Stimulated activated CD4-positive, alpha-beta T cell treated with anti-CD3 and anti-CD28 coated beads, TNF-alpha, amount 100 ng/mL, for 24 hours (primary cell): ENCODE measurements at places on chromosomes 2 and 18.

DNA sequence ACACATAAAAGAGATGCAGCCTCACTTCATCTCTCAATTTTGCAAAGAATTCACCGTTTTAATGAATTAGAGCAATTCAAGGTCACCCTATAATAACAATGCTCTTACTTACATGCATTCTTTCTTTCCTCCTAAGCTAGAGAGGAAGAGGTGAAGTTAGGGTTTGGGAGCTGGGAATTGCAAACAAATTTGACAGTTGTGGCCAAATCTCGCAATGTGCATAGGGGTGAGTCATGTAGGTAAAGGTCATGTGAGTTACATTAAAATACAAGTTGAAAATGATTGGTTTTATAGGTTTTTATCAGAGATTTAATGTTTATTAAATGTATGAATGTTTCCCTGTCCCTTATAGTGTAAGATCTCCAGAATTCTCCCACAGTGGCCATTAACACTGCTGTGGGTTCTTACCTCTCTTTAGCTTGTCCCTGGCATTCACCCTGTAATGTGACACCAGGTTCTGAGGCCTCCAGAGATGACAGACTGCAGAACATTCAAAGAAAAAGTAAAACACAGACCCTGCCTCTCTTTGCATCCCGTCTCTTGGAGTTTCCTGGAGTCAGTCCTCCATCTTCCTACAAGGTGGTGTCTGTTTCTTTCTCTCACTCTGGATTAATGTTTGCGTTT lies 53.7 kb upstream of the LGALSL start:
- DNase-seq, result no peak

- no peak for DNase-seq
Observed at GRCh38 chr2:84231478-84231877, 227.6 kb downstream of the SUCLG1 start.

- no peak for DNase-seq
Observed at GRCh38 chr2:134324430-134324829, 70.6 kb downstream of the MGAT5 start.

DNA sequence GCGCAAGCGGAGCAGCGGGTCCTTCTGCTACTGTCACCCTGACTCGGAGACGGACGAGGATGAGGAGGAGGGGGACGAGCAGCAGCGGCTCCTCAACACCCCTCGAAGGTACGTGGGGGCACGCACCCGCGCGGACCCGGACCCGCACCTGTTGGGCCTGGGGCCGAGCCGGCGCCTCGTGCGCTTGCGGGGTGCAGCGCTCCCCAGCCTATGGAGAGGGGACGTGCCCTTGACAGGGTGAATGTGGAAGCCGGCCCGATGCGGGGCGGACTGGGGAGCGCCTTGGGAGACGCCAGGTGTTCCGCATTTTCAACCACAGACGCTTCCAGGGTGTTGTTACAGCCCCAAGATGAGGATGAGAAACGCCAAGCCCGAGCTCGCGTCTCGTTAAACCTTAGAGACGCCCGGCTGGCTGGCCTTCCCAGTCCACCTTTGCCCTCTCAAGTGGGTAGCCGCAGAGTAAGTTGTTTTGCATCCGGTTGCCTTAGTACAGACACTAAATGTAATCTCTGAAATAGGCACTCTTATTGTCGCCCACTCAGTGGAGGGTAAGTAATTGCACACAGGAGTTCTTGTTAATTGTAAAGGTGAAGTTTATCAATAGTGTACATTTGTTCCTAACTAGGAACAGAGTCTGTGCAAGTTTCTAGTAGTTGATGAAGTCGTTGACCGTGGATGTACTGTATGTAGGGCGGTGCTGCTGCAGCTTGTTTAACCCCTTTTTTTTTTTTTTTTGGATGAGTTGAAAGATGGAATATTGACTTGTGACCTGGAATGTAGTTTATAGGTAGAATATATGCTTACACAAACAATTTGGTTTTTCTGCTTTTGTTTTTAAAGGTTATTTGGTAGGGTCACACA lies 815 bp downstream of the GMCL1 start:
- DNase-seq, result peak; percentile 33

DNA sequence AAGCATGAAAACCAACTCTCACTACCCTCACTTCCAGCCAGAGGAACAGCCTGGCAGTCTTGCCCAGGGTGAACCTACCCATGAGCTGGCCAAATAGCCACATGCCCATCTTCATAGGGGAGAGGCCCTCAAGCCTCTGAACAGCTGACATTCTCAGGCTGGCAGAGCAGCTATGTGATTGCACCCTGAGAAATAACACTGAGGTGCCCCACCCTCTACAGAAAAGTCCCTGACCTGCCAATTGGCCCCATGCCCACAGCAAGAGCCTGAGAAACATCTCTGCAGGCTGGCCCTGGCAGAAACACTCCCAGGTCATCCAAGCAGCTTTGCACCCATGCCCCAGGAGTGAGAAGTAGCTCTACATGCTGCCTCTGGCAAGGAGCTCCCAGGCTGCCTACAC lies 127.4 kb upstream of the OTX1 start:
- no peak for DNase-seq

DNA sequence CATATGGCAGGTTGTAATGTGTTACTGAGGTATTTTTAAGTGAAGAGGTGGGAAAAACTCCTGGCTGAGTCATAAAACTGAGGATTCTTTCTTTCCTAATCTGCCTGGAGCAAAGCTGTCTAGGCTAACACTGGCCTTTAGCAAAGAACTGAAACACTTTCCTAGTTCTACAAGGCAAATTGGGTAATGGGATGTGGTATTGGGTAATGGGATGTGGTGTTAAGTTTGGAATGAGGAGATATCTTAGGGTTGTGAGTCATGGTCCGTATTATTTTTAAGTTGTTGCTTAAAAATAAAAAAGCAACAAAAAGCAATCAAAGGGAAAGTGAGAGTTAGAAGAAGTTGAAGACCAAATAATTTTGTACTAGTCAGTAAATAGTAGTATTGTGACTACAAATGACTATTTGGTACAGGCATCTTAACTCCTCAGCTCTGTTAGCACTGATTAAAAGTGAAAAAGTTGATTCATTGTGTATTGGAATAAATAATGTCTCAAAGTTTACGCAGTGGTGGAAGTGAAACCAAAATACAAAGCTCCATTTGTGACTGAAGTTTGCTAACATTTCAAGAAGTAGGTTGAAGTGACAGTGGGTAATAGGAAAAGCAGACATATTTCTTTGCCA lies 216.8 kb downstream of the CAMKMT start:
- no peak for DNase-seq

DNA sequence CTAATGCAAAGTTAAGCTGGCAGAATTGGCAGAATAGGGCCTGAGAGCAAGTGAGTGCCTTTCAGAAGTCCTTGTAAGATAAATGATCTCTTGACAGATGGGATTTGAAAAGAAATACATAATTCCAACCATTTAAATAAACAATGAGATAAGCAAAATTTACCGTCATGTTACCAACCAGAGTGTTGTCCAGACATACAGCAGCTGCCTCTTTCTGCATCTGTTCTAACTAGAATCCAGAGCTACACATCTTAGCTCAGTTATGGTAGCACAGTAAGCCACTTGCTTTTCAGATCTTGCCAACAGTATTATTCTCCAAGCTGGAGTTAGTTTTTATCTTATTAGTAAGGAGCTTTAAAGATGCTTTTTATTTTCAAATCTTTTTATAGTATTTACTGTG lies 179.6 kb downstream of the BARD1 start:
- DNase-seq, result no peak

GRCh38 chr2:17104454-17104853 lies 413.8 kb downstream of the RAD51AP2 start:
- no peak for DNase-seq

DNA sequence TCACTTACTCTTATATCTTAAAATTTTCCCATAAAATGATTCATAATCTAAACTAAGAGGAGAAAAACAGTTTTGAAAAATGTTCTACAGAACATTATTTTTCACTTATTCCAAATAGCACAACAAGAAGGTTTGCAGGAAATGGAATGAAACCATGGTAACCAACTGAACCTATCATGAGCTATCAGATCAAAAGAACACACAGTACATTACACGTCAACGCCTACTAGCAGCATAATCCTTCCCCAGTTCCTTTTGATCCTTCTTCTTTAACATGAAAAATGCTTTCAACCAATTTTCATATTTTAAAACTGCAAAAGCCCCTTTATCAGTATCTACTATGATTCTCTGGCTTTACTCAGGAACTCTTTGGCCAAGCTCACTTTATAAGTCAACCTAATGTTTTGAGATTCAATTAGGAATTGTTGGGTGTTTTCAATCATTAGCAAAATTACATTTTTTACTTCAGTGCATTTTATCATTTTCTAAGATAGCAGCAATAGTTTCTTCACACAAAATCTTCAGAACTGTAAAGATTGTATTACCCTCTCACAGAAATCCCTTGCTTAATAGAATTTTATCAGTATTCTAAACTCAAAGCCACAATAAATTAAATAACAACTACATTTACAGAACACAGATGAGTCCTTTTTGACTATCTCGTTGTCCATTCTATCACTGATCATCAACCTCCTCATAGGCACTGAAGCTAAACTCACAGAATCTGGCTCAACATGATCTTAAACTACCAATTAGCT lies 102.5 kb downstream of the CHN1 start:
- DNase-seq, result no peak

DNA sequence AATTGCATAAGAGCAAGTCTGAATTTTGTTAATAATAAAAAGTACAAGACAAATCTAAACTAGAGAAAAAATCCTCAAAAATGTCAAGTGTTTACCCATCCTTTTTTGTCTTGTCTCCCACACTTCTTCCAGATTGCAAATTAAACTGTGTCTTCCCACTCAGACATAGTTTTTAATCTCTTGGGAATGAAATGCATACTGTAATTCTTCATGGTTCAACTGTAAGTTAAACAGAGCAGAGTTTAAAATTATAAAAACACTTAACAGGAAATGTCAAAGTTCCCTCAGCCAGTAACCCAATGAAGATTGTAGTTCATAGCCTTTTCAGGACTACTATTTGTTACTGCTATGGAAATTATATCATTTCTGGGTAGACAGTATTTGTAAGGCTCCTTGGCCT lies 171.8 kb downstream of the UBE2E3 start:
- no peak for DNase-seq

DNA sequence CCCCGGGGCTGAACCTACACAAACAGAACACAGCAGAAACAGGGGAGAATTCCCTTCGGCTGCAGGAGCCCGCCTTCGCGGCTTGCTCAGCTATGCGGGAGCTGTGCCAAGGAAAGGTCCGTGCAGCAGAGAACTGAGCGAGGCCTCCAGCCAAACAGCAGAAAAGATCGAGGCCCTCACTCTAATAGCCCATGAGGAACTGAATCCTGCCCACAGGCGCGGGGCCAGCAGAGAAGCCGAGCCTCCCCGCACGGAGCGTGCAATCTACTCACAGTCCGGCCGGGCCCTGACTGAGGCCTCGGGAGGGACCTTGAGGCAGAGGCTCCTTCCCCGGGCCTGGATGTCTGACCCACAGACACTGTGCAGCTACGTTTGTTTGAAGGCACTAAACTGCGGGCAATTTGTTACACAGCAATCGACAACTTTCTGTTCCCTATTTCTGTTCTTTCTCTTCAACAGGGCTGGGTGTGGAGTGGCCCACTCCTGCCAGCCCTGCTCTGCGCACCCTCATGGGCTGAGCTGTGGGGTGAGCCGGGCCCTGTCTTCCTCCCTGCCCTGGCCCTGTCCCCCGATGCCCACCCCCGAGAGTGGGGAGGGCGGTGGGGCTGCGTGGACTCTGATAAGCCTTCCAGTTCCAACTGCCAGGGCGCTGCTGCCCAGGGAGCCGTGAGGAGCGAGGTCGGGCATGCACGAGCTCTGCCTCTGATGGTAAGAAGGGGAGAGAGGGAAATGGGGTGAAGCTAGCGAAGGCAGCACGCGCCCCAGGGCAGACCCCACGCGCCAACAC lies 13.7 kb downstream of the HES6 start:
- no peak for DNase-seq

- no peak for DNase-seq
Observed at GRCh38 chr18:4797002-4797685, 342.0 kb upstream of the DLGAP1 start.

GRCh38 chr2:139805441-139805840 lies 1025.3 kb upstream of the NXPH2 start:
- DNase-seq, result no peak

- no peak for DNase-seq
Observed at GRCh38 chr2:162123806-162124758, 28.0 kb downstream of the GCG start.

DNA sequence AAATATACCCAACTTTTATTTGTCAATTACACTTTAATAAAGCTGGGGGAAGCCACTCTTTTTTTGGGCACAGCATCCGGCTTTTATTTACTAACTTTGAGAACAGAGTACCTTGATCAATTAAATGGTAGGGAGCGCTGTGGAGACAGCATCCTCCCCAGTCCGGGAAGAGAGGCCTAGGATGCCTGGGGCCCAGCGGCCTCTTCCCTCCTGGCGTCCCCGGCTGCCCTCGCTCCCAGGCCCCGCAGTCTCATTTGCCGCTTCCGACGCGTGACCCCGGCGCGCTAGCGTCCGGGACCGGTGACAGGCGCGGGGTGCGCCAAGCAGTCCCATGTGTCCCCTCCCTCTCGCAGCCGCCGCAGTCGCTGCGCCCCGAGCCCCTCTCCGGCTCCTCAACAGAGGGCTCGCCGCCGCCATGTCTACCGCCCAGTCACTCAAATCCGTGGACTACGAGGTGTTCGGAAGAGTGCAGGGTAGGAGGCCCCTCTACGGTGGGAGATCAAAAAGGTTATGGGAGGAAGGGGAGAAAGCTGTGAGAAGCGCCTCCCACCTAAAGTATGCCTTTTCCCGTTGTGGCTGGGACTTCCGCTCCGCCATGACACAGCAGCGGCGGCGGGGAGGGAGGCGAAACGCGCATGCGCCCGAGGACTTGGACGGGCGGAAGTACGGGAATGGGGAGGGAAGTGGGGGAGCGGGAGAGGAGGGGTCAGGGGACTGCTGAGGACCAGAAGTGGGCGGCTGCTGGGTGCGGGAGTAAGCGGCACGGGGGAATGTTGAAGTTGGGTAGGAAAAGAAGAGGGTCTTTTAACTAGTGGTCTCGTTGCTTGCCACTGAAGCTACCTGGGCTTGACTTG lies at the start of gene ACYP2:
Gene ACYP2 (plus strand): TSS at position 332 of the 854 bp plus-strand sequence.
- DNase-seq, result peak; percentile 91

- no peak for DNase-seq
Observed at GRCh38 chr2:72992734-72993102, 75.4 kb downstream of the EMX1 start.

- DNase-seq, result no peak
Observed at GRCh38 chr2:29477186-29477585, 362.0 kb downstream of the CLIP4 start.

- DNase-seq, result no peak
Observed at GRCh38 chr2:137000811-137001210, 235.5 kb downstream of the THSD7B start.

DNA sequence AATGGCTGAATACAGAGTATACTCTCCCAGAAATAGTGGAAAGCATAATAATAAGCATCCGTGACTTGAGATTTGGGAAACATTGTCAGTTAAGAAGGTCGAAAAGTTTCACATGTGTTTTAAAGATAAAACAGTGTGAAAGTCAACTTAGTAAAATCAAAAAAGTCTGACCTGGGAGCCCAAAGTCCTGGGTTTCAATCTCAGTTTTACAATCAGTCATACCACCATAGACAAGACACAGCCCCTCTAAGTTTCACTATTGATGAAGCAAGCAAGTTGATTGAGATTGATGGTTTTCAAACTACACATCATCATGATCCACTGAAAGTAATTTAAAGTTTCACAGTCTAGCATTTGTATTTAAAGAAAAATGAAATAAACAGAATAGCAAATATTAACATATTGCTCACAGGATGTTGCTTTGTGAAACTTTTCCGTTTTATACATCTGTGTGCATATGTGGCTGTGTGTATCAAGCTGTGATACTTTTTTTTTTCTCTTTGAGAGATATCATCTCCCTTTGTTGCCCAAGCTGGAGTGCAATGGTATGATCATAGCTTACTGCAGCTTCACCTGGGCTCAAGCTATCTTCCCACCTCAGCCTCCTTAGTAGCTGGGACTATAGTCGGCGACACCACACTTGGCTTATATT lies 71.1 kb downstream of the PIK3C3 start:
- DNase-seq, result no peak

GRCh38 chr2:235044501-235045271 lies 92.9 kb downstream of the SH3BP4 start:
- DNase-seq, result no peak
